ENCODE measurements at places on chromosomes 13 and 19.

DNA sequence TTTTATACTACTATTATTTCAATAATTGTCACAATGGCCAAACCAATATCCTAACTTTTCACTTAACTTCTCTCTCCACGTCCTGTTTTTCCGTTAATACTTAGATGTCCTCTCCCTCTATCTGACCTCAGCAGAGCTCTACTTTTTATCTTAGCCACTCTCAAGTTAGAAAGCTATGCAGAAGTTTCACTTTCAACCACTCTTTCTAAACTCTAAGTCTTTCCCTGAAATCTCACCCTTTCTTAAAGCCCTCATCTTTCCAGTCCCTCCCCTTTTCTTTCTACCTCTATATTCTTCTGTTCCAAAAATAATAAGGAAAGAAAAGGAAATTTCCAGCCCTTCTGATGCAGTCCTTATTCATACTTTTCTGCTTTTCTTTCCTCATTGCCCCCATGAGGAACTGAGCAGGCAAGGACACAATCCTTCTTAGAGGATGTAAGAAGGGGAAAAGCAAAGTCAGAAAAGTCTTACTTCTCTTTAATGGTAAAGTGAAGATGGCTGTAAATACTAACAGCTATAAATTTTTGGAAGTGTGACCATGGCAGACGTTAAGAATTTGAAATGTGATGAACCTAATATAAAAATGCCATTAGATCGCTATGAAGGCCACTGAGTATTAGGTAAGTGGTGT lies 23.0 kb downstream of the FAM216B start:
- DNase-seq, result no peak

- DNase-seq, result no peak
Measured at GRCh38 chr13:87837946-87838345, 166.8 kb downstream of the SLITRK5 start.

DNA sequence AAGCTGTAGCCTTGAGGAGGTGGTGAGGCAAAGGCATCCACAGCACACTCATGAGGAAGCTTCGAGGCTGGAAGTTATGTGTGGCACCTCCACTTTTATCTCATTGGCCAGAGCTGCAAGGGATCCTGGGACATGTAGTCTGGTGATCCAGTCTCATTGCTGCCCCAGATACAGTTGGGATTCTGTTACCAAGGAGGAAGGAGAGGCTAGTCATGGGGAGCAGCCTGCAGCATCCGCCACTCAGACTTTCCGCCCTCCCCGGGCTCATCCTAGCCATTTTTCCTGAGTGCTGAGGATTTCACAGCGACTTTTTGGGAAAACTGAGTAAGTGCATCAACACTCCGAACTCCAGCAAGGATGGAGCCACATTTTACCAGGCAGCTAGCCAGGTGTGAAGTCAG lies 74.4 kb downstream of the DPF1 start:
- no peak for DNase-seq

- DNase-seq, result no peak
Measured at GRCh38 chr19:49149652-49150105, 5.5 kb downstream of the HRC start.

- no peak for DNase-seq
Measured at GRCh38 chr19:35431145-35431807, 16.8 kb upstream of the FFAR2 start.

DNA sequence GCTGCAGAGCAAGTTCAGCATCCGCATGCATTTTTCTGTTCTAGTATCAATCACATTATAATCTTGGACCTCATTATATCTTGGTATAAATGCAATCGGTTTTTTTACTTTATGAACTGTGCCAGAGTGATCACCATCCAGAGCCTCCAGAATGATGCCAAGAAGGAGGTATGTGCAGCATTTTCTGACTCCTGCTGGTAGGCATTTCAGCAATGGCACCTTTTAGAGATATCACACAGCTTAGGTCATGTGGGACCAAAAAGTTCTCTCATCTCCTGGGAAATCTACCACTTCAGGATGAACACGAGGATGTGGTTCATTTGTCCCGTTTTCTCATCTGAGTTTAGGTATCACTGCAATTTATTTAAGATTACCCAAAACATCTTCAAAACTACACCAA lies 220.4 kb downstream of the VWA8 start:
- DNase-seq, result no peak

DNA sequence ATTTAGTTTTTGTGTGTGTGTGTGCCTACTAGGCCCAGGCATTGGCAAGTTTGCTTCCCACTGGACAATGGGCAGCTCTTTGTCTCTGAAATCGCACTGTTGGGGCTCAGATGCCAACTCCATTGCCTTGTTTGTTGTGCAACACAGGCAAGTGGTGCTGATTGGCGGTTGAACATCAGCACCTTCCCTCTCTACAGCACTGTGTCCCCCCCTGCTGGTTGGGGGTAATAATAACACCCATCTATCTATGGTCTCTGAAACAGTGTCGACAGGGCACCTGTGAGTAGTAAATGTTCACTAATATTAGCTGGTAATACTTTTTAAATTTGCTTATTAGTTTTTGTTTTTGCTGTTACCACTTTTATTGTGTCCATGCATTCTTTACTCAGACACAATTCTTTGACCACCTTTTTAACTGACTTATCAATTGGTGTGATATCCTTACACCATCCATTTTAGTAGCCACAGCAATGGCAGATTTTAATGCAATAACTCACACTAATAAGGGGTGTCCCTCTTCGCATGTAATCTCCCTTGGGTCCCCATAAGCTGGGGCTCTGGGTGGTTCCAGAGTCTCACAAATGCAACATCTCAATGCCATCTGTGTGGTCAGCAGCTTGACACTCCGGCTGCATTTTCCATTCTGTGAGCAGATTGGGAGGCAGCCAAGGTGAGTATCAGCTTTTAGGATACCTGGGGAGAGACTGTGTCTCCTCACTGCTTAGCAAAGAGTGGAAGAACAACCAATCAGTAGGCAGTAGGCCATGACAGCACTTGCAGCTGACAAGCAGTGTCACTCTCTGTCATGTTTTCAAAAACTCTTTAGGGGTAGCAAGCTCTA lies 47.7 kb upstream of the UQCRFS1 start:
- DNase-seq, result no peak

DNA sequence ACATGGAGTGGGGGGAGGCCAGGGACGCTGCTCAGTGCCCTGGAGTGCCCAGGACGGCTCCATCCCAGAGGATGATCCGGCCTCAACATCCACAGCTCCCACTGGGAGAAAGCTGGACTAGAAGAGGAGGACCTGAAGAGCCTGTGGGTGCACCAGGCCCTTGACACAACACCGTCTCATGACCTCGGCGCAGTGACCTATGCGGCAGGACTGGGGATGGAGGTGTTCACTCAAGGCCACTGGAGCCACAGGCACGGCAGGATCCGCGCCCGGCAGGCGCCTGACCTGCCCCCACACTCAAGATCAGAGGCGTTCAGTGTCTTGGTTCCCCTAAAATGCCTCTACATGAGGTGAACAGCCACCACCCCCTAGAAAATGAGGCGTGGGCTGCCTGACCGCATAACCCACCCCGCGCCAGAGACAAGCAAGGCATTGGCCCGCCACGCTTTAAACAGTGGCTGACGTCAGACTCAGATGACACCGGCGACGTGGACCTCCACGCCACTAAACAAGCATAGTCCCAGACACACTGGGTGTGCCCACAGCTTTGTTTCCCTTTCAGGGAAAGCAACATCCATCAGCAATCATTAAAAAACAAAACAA lies 8.0 kb downstream of the SGTA start:
- DNase-seq, result no peak

DNA sequence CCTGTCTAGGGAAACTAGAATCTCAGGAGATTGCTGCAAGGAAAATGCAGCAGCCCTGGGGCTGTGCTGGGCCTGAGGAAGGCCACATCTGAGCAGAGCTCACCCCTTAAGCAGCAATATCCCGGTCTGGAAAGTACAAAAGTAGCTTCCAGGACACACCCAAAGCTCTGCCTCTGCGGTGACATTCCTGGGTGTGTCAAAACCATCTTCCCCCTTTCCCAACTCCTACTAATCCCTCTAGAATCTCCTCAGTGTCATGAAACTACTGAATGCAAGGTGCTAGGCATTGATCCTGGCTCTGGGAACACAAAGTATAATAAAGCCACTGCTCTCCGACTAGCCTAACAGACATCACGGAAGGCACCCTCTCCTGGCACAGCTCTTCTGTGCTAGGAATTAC lies 5.0 kb downstream of the PBX4 start:
- no peak for DNase-seq

- no peak for DNase-seq
Measured at GRCh38 chr19:51586103-51586728, 15.1 kb downstream of the ZNF175 start.

- DNase-seq, result no peak
Measured at GRCh38 chr19:7888145-7888825, at the start of gene LRRC8E. Gene LRRC8E (plus strand): TSS chr19:7888510. CDS start chr19:7895604, 7,094 bp downstream.

- DNase-seq, result no peak
Measured at GRCh38 chr13:103973740-103974139, 907.5 kb upstream of the SLC10A2 start.

DNA sequence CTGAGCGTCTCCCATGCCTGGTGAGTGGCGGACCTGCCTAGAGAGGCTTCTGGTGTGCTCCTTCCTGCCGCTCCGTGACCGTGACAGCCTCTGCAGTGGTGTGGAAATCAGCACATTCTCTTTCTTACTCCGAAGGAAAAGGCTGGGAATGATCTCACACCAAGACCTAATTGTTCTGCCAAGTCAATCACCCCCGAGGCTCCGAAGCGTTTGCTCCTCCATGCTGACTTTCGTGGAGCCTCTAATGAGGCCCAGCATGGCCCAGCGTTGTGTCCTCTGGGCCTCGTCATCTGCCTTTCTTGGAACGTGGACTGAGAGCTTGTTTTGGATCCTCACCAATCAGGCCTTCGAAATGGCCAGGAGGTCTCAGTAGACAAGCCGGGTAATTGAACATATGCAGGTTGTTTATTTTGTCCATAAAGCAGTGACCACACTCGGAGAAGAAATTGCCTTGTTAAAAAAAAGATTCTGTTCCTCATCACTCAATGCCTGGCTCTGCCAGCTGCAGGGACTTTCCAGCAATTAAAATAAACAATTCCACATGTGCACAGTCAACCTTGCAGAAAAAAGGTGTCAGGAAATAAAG lies 107.1 kb downstream of the UBL3 start:
- DNase-seq, result no peak

GRCh38 chr13:114152285-114152645 lies 19.8 kb upstream of the RASA3 start:
- no peak for DNase-seq

- DNase-seq, result no peak
Measured at GRCh38 chr13:113110048-113110851, 4.7 kb downstream of the F7 start.

DNA sequence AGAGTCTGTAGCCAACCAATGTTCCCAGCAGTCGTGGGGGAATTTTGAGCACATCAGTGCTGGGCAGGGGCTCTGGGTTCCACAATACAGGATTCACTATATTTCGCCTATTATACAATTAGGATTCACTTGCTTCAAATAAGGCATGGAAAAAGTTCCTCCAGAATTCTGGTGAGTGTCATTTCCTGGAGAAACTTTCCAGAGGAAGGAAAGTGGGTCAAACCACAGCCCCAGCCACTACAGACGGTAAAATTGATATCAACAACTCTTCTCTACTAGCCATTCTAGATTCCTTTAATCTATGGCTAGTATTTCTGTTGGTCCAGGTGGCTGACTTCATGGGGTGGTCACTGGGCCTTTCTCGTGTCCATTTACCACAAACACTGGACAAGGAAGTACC lies 10.5 kb downstream of the MYCBP2 start:
- DNase-seq, result no peak

- DNase-seq, result no peak
Measured at GRCh38 chr13:51959773-51960172, 51.5 kb downstream of the ATP7B start.

DNA sequence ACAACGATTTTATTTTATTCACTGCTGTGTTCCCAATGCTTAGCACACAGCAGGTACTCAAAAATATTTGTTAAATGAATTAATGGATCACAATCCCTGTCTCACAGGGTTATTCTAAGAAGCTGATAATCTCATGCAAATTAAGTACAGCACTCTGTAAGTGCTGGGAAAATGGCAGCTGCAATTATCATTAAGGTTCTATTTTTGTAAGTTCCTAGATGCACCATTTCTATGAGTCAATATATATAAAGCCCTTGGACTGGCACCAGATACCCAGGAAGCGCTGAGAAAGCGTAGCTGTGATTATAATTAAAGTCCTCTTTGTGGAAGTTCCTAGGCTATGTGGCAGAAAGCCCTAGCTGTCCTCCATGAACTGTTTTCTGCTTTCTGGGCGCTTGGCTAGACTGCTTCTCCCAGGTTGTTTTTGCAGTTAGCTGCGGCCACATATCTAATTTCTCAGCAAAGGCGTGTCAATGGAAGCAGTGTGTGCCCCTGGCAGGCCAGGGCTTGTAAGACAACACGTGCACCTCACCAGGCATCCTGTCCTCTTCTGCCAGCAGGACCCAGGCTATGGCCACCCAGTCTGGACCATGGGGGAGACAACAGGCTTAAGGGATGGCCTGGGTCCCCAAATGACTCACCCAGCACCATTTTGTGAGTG lies 5.2 kb upstream of the SRRM5 start:
- no peak for DNase-seq

DNA sequence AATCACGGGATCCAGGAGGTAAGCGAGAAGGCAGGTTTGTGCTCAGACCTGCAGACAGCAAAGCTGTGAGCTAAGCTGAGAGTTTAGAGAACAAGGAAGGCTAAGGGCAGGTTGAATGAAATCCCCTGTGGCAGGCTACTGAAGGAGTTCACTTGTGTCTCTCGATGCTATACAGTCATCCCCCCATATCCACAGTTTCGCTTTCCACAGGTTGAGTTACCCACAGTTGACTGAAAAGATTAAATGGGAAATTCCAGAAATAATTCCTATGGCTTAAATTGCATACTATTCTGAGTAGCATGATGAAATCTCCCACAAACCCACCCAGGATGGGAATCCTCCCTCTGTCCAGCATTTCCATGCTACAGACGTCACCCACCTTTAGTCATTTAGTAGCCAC lies 49.6 kb downstream of the ABCC4 start:
- DNase-seq, result no peak

Measured in cerebellar nuclear complex (tissue), 1 donor.